Ovary (tissue), 10 donors: ENCODE measurements at places on chromosomes 3 and 15. TPM values are rescaled to one million over a fixed set of nuclear protein-coding genes. Genes with fewer than 3 reads are reported as not detected.

DNA sequence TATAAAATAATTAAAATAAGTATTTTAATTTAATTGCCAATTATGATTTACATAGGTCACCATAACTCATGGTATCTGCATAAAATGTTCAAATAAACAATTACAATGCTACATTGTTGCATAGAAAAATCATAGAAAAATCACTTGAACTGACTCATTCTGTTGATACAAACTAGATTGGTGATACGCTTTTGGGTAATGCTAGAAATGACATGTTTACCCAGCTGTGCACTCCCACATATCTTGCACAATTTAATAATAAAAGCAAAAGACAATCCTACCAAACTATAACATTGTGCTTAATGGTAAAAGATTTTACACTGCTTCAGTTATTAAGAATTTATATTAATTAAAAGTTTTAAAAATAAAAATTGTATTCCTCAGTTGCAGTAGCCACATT, 45.8 kb upstream of the FBXL22 start:
- no peak overlapping the region for H3K27ac ChIP-seq
- no peak for DNase-seq
- peaks cover 1% of the 10 kb centered on the region for H3K4me1 ChIP-seq
- H3K36me3 ChIP-seq: no peaks in the 10 kb centered on the region
- H3K27me3 ChIP-seq: no peaks in the 10 kb centered on the region

GRCh38 chr3:186942168-186942567, 11.8 kb downstream of the ST6GAL1 start:
- H3K4me3 ChIP-seq: no peak overlapping the region
- no peak for DNase-seq
- H3K27ac ChIP-seq: no peak overlapping the region
- peaks cover 2% of the 10 kb centered on the region for H3K4me1 ChIP-seq
- H3K36me3 ChIP-seq: no peaks in the 10 kb centered on the region
- H3K27me3 ChIP-seq: no peaks in the 10 kb centered on the region

DNA sequence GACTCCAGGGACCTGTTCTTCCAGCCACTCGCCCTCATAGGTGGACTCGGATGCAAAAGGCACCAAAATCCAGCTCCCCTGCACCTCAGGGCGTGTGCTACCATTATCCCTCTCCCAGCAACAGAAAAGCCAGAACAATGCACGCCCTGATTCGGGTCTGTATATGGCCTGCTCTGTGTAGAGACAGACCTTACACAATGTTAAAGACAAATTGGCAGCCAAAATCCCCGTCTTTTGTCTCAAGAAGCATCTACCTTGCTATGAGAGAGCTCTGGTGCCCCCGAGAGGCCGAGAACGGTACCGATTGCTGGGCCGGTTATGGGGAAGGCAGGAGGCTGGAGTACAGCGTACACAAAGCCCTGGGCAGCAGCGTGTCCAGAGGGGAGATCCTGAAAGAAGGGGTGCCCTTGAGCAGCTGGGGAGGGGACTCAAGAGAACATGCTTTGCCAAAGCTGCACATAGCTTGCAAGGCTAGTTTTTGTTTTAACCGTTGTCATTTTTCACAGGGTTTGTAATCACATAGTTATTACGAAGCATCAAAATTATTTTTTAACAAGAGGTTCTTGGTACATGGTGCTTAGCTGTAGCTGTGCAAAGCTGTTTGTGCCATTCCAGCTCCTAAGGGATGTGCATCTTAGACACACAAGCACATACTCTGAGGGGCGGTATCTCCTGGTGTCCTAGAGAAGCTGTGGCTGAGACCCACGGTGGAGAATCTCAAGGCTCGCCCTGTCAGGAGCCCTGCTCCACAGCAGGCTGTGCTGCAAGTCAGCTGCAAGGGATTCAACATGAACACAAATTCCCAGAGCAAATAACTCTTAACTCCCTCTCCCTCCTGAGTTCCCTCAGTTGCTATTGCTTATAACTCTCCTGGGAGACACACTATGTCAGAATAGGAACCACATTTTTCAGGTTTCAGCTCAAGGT, 461.5 kb upstream of the PPP2R3A start:
- H3K4me1 ChIP-seq: peaks cover 3% of the 10 kb centered on the region
- no peak overlapping the region for H3K27ac ChIP-seq
- no peaks in the 10 kb centered on the region for H3K27me3 ChIP-seq
- DNase-seq: peak; percentile 42

Gene UPK1B
- polyA plus RNA-seq: 1.4 TPM

Gene OR5H2
- not detected for polyA plus RNA-seq

- no peak for DNase-seq
- H3K4me3 ChIP-seq: no peak overlapping the region
- peaks cover 4% of the 10 kb centered on the region for H3K4me1 ChIP-seq
- H3K36me3 ChIP-seq: no peaks in the 10 kb centered on the region
- H3K27me3 ChIP-seq: no peaks in the 10 kb centered on the region
Measured at GRCh38 chr3:13937131-13937530, 57.3 kb upstream of the WNT7A start.

Gene OXTR
- polyA plus RNA-seq: 5.0 TPM

Gene LEKR1
- 0.38 TPM for polyA plus RNA-seq

- no peak overlapping the region for H3K4me3 ChIP-seq
- no peaks in the 10 kb centered on the region for H3K4me1 ChIP-seq
- H3K27ac ChIP-seq: no peak overlapping the region
- no peak for DNase-seq
Measured at GRCh38 chr15:101803676-101804075, 367 bp downstream of the OR4F6 start.

- H3K27me3 ChIP-seq: no peaks in the 10 kb centered on the region
- no peaks in the 10 kb centered on the region for H3K36me3 ChIP-seq
- H3K27ac ChIP-seq: no peak overlapping the region
- H3K4me3 ChIP-seq: no peak overlapping the region
Measured at GRCh38 chr3:55180161-55180560, 252.3 kb upstream of the LRTM1 start.

- no peaks in the 10 kb centered on the region for H3K27me3 ChIP-seq
- peak overlapping the region; percentile 95 for H3K27ac ChIP-seq
- peak; percentile 64 for DNase-seq
Measured at GRCh38 chr15:78072080-78072892, 5.2 kb downstream of the TBC1D2B start.

DNA sequence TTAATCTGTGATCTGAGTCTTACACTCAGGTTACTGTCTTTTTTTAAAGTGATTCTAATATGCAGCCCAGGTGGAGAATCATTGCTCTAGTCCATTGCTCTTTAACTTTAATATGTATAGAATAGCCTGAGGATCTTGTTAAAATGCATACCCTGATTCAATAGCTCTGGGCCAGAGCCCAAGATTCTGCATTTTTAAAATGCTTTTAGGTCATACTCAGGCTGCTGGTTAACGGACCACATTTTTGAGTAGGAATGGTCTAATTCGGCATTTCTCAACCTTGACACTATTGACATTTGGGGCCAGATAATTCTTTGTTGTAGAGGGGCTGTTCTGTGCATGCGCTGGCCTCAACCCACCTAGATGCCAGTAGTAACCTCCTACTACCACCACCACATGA, 20.9 kb upstream of the FSTL1 start:
- H3K4me3 ChIP-seq: no peak overlapping the region
- H3K27ac ChIP-seq: no peak overlapping the region
- no peaks in the 10 kb centered on the region for H3K4me1 ChIP-seq
- no peak for DNase-seq
- no peaks in the 10 kb centered on the region for H3K27me3 ChIP-seq

GRCh38 chr3:126445506-126445905, 30.2 kb downstream of the ZXDC start:
- no peak for DNase-seq
- peaks cover 3% of the 10 kb centered on the region for H3K4me1 ChIP-seq
- H3K27me3 ChIP-seq: no peaks in the 10 kb centered on the region
- H3K4me3 ChIP-seq: no peak overlapping the region
- no peak overlapping the region for H3K27ac ChIP-seq

GRCh38 chr3:71485896-71486295, 97.6 kb downstream of the FOXP1 start:
- H3K4me1 ChIP-seq: no peaks in the 10 kb centered on the region
- H3K27me3 ChIP-seq: no peaks in the 10 kb centered on the region
- no peaks in the 10 kb centered on the region for H3K36me3 ChIP-seq
- H3K4me3 ChIP-seq: no peak overlapping the region
- H3K27ac ChIP-seq: no peak overlapping the region
- DNase-seq: no peak

Gene CCR9
- polyA plus RNA-seq: not detected

DNA sequence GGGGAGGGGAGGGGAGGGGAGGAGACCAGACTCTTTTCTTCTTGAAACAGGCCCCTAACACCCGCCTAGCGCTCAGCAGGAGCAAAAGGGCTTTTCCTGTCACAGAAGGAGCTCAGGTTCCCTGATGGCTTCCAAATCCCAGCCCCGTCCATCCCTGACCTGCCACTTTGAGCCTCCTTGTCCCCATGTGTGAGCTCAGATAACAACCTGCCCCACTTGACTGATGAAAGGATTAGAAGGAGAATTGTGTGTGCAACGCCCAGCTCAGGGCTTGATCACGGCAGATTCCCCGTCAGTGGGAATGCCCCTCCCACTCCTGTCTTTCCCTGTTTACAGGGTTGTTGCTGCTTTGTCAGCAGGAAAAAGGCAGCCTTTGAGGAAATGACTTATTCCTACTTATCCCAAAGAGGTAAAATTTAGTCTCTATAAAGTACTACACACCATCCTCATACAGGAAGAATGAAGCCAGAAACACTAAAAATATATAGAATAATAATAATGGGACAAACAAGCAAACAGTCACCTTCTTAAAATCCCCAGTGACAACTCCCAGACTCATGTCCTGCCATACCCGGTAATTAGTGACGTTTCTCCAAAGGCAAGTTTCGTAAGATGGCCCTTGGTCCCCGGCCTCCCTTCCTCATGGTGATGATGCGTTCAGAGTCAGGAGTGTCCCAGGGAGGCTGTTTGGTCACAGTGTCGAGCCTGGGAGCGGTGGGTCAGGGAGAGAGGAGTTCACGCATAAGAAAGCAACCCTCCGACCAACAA, 6.1 kb upstream of the LRRC15 start:
- no peak overlapping the region for H3K4me3 ChIP-seq
- no peaks in the 10 kb centered on the region for H3K4me1 ChIP-seq
- no peaks in the 10 kb centered on the region for H3K36me3 ChIP-seq
- no peak overlapping the region for H3K27ac ChIP-seq

DNA sequence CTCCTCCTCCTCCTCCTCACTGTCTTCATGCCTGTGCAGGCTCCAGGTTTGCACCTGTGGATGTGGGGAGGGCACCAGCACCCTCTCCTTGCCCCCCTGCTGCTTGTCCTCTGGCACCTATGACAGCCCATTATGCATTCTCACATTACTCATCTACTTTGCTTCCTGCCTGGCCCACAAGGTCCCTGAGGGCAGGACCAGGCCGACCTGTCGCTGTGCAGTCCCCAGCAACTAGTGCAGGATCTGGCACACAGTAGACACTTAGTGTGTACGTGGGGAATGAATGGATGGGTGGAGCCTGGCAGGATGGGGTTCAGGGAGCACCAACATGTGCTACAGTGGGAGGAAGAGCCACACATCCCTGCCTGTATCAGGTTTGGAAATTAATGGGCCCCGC, 58.3 kb upstream of the TMEM115 start:
- no peaks in the 10 kb centered on the region for H3K27me3 ChIP-seq
- no peaks in the 10 kb centered on the region for H3K36me3 ChIP-seq
- no peak overlapping the region for H3K27ac ChIP-seq
- no peaks in the 10 kb centered on the region for H3K4me1 ChIP-seq

GRCh38 chr3:107325446-107325845, 51.8 kb upstream of the CCDC54 start:
- no peak overlapping the region for H3K27ac ChIP-seq
- H3K27me3 ChIP-seq: no peaks in the 10 kb centered on the region
- H3K4me1 ChIP-seq: no peaks in the 10 kb centered on the region
- DNase-seq: no peak
- H3K4me3 ChIP-seq: no peak overlapping the region
- no peaks in the 10 kb centered on the region for H3K36me3 ChIP-seq

DNA sequence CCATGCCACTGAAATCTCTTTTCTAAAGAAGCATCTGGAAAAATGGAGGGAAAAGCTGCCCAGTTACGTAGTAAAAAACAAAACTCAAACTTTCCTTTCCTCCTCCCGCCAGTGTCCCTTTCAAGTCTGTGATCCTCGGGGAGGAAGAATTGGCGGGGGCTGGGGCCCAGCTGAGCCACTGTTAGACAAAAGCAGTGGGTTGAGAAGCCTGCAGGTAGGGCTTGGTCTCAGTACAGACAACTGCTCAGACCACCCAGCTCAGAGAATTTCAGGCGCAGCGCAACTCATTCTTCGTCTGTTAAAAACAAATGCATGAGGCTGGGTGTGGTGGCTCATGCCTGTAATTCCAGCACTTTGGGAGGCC, 117.1 kb downstream of the MYLK start:
- no peak overlapping the region for H3K4me3 ChIP-seq
- H3K27ac ChIP-seq: no peak overlapping the region
- H3K27me3 ChIP-seq: no peaks in the 10 kb centered on the region
- DNase-seq: no peak
- H3K36me3 ChIP-seq: no peaks in the 10 kb centered on the region

Gene PPP2R3A
- polyA plus RNA-seq: 7.8 TPM

- no peaks in the 10 kb centered on the region for H3K27me3 ChIP-seq
- H3K36me3 ChIP-seq: no peaks in the 10 kb centered on the region
- no peak overlapping the region for H3K4me3 ChIP-seq
- H3K27ac ChIP-seq: no peak overlapping the region
- peaks cover 3% of the 10 kb centered on the region for H3K4me1 ChIP-seq
- DNase-seq: no peak
Measured at GRCh38 chr3:57682284-57682683, 10.6 kb downstream of the DENND6A start.

- H3K36me3 ChIP-seq: no peaks in the 10 kb centered on the region
- no peaks in the 10 kb centered on the region for H3K4me1 ChIP-seq
- no peak overlapping the region for H3K27ac ChIP-seq
- DNase-seq: no peak
Measured at GRCh38 chr15:95644100-95644875, 686.2 kb upstream of the NR2F2 start.

Gene MGLL
- polyA plus RNA-seq: 14.0 TPM

DNA sequence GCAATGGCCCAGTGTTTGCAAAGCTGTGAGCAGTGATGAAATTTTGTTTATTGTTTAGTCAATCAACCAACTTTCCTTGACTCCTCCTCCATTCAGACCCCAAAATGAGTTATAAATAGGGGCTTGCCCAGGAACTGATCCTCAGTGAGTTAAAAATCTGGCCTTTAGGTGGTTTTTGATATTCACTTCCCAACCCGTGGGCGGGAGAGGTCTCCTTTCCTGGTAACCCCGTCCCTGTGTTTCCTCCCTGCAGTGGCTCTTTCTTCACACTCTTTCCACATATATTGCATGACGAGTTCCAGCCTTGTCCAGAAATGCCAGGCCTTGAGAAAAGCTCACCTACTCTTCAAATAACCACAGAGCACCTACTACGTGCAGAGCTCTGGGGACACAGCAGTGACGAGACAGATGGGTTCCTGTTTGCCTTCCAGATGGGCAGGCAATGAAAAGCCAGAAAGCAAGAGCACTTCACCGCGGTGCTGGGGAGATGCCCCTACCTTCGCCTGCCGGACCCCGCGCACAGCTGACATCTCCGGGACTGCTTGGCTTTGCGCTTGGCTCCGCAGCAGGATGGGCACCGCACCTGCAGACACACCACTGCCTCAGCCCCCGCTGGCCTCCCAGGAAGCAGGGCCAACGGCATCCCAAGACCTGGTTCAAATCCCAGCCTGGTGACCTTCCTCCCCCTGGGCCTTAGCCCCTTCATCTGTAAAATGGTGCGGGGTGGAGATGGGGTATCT, 17.2 kb downstream of the SSUH2 start:
- no peak overlapping the region for H3K4me3 ChIP-seq
- no peaks in the 10 kb centered on the region for H3K27me3 ChIP-seq
- H3K36me3 ChIP-seq: no peaks in the 10 kb centered on the region
- H3K27ac ChIP-seq: no peak overlapping the region
- H3K4me1 ChIP-seq: peaks cover 5% of the 10 kb centered on the region
